Kidney (tissue), 22 donors: ENCODE measurements at places on chromosomes 6 and 20. TPM values are rescaled to one million over a fixed set of nuclear protein-coding genes. Genes with fewer than 3 reads are reported as not detected.

The SUMO4 gene
- total RNA-seq: 1.9 TPM

The SRSF12 gene
- 2.3 TPM for total RNA-seq

The OR12D3 gene
- total RNA-seq: not detected

The MDFI gene
- total RNA-seq: 16.9 TPM

The CCN2 gene
- total RNA-seq: 64.1 TPM

The MEP1A gene
- total RNA-seq: 0.09 TPM

The MYL9 gene
- total RNA-seq: 294 TPM

The CENPW gene
- total RNA-seq: 5.8 TPM

The ANKEF1 gene
- 6.6 TPM for total RNA-seq

The KCNQ2 gene
- total RNA-seq: 2.2 TPM

The OR2B6 gene
- not detected for total RNA-seq

The TPD52L1 gene
- total RNA-seq: 69.1 TPM

The TMEM74B gene
- total RNA-seq: 0.54 TPM

The THBS2 gene
- total RNA-seq: 33.4 TPM

The SMPDL3A gene
- total RNA-seq: 10.7 TPM
